Germinal center (tissue), 1 donor: ENCODE measurements at places on chromosomes 4 and X.

DNA sequence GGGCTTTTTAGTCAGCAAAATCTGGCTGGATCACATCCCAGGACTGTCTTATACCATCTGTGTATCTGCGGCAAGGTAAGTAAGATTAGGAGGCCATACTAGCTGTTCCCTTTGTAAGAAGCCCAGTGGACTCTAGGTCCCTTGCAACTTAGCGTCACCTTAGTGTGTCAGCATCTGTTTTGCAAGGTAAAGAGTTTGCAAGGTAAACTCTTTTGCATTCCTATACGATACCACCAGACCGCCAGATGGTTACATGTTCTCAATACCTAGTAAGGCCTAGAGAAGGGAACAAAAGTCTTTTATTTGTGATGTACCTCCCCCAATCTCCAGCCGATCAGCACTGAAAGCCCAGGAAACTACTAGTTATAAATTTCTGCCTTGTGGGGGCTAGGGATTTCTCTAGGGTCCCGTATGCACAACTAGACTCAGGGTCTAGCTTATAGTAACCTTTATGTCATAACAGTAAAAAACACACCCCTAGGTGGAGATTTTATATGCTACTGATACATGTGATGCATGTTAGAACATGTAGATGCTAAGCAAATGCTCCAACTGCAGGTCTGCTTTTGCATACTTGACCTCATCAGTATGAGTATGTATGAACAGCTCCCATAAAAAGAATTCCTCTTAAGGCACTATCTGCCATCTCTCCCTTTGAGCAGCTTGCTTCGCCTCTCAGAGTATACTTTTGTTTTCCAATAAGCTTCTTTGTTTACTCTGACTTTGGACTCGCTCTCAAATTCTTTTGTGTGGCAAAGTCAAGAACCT lies 78.4 kb downstream of the KCNIP4 start:
- no peak for DNase-seq

DNA sequence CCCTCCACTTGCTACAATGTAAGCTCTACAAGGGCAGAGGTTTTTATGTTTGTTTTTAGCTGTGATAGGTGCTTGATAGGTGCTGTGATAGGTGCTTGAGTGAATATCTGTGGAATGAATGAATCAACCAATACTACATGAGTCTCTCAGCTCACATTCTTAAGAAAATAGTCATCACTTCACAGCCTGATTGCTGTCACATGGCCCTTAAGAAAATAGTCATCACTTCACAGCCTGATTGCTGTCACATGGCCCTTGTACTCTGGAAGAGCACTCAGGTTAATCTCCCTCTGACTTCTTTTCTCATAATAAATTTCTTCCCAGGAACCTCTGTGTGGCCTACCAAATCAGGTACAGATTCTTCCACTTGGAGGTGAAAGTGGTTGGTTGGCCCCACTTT lies 335.2 kb downstream of the TENM3 start:
- DNase-seq = no peak

- no peak for DNase-seq
Measured at GRCh38 chr4:76802236-76803021, 95.5 kb downstream of the SOWAHB start.

GRCh38 chr4:52091801-52092200 lies 40.7 kb downstream of the SPATA18 start:
- DNase-seq = no peak

DNA sequence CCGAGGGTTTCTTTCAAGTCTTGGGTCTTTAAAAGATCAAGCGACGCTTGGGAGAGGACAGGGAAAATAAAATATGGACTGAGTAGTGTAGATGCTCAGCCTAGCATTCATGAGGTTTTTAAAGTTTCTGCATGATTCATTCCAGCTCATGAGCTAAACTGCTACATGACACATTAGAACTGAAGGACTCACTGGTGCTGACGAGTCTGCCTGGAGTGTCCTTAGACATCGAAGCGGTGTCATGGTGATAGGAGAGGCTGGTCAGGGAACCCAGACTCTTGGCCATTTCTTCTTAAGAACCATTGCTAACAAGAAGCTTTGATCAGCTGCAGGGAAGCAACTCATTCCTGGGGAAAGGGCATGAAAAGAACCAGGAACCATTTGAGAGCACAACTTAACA lies 158.6 kb downstream of the TRIML1 start:
- DNase-seq = no peak

GRCh38 chr4:74230902-74231499 lies 73.1 kb downstream of the MTHFD2L start:
- DNase-seq = no peak

- no peak for DNase-seq
Measured at GRCh38 chr4:153071958-153072598, 132.2 kb upstream of the TRIM2 start.

DNA sequence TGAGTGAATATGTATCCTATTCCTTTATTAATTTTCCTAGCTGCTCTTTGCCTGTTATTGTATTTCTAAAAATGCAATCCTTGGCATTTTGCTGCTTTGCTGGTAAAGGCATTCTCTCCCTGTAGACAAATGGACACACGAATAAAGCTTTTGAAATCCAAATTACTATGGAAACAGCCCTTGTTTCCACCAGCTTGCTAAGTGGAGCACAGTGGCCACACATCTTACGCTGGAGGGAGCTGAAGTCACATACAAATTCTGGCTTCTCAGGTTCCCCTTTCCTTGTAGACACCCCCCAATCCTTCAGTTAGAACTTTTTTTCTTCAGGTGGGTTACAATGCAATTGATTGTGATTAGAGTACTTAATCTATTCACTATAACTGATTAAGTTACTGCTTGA lies 66.2 kb downstream of the AGA start:
- DNase-seq = no peak
